EH (cell line): ENCODE measurements at places on chromosomes 1 and 21.

DNA sequence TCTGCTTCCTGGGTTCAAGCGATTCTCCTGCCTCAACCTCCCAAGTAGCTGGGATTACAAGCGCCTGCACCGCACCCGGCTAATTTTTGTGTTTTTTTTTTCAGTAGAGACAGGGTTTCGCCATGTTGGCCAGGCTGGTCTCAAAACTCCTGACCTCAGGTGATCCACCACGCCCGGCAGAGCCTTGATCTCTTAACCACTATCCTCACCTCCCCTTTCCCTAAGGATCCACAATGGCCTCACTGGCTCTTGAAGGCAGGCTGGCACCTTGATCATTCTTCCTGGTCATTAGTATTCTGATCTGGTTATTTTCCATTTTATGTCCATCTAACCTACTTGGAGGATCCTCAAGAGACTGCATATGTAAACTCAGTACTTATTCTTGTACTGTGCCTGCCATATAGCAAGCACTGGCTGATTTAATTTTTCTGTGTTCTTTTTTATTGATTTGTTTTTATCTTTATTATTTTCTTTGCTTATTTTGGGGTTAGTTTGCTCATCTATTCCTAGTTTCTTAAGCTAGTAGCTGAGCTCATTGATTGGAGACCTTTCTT lies 6.3 kb downstream of the RCC1 start:
- DNase-seq, result peak; percentile 35

DNA sequence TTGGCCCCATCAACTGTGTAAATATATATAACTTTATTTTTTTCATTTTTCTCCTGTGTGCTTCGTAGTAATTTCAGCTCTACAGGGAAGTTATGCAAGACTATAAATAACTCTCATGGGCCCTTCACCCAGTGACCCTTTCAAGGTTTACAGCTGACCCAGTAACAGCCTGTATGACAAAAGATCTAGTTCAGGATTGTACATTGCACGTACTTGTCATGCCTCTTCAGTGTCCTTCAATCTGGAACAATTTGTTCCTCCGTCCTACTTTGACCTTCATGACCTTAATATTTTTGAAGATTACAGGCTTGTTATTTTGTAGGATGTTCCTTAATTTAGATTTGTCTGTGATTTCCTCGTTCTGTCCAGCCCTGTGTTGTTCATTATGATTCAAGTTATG lies 40.5 kb downstream of the BRINP2 start:
- DNase-seq, result no peak

DNA sequence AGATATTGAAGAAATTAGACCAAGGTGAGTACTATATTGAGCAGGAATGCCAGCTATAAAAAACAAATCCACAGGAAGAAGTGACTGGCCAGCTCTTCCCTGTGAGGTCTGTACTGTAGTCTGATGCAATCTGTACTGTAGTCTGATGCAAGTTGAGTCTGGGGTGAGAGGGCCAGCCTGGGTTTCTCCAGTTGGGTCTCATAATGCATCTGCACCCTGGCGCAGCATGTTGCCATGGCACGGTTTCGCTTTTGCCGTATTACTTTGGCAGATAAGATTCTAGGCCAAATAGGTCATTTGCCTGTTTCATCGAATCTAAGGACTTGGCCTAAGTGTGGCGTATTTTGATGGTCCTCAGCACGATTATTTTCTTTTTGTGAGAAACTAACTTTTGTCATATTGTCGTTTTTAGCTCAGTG lies 24.4 kb upstream of the PGD start:
- peak; percentile 15 for DNase-seq

GRCh38 chr21:42319851-42320572 lies 4.8 kb upstream of the TFF3 start:
- no peak for DNase-seq

- no peak for DNase-seq
These were observed 14.3 kb downstream of the CEPT1 start for GRCh38 chr1:111154021-111154999.

DNA sequence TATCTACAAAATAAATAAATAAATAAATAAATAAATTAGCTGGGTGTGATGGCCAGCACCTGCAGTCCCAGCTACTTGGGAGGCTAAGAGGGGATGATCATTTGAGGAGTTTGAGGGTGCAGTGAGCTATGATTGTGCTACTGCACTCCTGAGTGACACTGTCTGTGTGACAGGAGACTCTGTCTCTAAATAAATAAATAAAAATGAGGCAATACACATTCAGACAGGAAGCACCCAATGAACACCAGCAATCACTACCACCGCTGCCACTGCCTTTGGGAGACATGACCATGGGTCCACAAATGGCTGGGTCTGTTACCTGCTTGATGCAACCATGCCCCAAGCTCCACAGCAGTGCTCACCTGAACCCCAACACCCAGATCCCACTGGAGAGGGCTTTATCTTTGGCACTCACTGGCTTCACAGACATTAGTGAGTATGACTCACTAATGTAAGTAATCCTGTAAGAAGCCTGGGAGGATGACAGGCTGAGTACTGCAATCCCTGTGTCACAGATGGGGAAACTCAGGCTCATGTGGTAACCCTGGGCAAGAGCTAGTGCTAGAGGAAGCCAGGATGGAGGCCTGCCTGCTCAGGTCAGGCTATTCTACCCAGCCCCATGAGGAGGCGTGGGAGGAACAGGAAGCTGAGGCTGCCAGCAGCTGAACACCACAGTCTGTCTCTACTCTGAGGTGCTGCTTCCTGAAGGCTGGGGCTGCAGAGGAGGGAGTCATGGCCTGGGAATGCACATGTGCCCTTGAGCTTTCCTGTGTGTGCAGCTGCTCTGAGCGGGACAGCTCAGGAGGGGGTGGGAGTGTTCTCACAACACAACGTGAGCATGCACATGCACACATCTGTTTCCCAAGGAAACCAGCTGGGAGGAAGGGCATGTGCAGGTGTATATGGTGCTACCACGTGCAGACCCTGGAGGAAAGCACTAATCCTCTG lies 43.0 kb downstream of the SLC9A1 start:
- DNase-seq, result peak; percentile 100

DNA sequence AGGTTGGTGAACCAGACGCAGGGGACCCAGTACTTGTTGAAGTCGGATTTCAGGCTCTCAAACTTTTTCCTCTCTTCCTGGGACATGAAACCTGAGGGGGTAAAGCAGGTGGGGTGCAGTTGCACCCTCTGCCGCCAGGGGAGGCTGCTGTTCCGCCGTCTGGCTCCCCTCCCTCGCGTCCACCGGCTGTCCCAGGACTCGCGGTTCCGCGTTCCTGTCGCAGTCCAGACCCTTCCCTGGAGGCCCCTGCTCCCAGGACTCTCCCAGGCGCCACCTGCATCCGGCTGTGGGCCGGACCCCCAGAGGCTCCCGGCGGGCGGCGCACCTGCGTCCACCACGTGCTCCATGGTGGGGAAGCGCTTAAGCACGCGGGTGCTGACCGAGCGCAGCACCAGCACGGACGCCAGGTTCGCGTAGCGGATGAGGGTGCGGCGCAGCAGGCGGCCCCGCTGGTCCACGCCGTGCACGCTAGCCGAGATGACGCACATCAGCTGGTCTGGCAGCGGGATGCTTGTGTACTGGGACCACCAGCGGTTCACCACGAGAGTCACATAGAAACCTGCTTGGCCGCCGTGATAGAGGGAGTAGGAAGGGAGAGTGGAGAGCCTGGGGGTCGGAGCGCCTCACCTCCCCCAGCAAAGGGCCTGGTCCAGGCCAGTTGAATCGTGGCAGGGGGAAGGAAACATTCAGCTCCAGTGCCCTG lies 1.7 kb downstream of the BEST4 start:
- peak; percentile 58 for DNase-seq

GRCh38 chr1:114833421-114833820 lies 21.2 kb upstream of the SYCP1 start:
- peak; percentile 16 for DNase-seq

GRCh38 chr1:165075725-165076370 lies 280.7 kb downstream of the LMX1A start:
- DNase-seq, result peak; percentile 35

GRCh38 chr1:11581445-11581991 lies 72.7 kb downstream of the FBXO2 start:
- no peak for DNase-seq

GRCh38 chr1:152622803-152623202 lies at the start of gene LCE3A:
LCE3A (minus strand) TSS chr1:152623103; CDS start chr1:152623103, 0 bp downstream.
- DNase-seq, result no peak

GRCh38 chr1:90725657-90726424 lies 8.7 kb upstream of the BARHL2 start:
- DNase-seq, result peak; percentile 9

GRCh38 chr1:8763888-8764287 lies 53.6 kb downstream of the RERE start:
- DNase-seq, result no peak

- DNase-seq, result peak; percentile 20
These were observed 162.9 kb downstream of the PLPP3 start for GRCh38 chr1:56416495-56416894.

DNA sequence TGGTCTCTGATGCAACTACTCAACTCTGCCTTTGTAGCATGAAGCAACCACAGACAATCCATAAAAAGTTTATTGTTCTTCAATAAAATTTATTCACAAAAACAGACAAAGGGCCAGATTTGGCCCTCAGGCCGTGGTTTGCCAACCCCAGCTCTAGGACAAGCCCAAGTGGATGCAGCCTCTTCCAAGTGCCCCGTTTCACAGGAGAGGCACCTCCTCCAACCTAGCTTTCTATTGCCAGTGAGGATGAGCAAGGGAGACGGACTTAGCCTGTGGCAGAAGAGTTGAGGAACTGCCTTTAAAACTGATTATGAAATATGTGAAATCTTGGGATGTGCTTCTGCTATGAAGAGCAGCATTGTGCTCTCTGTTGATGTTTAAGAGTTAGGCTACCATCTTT lies 105.4 kb downstream of the PSMG1 start:
- peak; percentile 44 for DNase-seq

DNA sequence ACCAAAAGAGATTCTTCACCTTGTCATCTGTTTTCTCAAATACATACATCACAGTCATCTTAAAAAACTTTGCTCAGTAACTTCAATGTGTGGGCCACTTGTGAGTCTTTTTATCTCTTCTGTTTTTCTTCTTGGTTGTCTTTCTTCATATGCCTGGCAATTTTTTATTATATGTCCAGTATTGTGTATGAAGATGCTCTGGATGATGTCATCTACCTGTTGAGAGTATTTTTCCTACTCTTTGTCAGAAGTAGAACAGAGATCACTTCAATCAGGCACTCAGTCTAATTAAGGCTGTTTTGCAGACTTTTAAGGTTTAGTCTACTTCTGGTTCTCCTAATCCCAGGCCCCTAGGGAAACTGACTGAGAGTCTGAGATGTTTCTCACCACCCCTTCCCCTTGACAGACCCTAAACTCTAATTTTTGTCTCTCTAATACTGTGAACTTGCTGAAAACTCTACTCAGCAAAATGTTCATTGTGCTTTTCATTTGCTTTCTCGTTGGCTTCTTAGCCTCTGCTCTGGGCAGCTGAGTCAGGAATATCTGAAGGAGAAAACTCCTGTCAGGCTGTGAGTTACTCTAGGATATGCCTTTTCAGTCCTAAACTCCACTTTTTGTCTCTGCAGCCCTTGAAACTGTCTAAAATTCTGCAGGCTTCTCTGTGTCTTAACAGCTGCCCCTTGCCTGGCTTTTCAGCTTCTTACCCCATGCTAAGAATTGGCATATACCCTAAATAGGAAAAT lies 33.0 kb upstream of the DNAJC6 start:
- DNase-seq, result no peak

DNA sequence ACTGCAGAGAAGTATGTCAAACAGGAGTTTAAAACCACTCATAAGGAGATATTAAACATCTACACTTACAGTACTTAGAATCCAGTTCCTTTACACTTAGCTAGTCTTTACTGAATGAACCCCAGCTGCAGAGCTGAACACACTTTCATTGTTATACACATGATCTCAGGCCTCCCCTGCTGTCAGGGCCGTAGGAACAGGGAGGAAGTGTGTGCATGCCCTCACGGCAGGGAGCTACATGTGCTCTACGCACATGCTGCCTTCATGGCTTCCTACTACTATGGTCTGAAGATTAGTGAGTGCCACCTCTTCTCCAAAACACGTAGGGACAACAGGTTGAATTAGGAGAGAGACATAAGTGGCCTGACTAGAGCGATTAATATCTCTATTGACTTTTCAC lies 191.5 kb downstream of the SIPA1L2 start:
- no peak for DNase-seq

DNA sequence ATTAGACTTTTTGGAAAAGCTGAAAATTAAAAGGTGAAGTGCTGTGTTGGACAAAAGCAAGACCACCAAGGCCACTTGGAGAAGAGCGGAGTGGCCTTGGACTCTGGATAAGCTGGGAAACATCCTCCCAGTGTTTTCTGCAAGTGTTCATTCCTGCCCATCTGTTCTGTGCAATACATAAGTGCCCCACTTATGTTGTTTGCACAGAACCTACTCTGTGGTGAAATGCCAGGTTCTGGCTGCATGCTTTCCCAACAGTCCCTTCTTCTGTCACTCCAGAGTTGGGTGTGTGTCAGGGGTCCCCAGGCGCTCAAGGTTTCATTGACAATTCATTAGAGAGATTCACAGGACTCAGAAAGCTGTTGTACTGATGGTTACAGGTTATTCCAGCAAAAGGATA lies 30.3 kb downstream of the NHLH2 start:
- no peak for DNase-seq

DNA sequence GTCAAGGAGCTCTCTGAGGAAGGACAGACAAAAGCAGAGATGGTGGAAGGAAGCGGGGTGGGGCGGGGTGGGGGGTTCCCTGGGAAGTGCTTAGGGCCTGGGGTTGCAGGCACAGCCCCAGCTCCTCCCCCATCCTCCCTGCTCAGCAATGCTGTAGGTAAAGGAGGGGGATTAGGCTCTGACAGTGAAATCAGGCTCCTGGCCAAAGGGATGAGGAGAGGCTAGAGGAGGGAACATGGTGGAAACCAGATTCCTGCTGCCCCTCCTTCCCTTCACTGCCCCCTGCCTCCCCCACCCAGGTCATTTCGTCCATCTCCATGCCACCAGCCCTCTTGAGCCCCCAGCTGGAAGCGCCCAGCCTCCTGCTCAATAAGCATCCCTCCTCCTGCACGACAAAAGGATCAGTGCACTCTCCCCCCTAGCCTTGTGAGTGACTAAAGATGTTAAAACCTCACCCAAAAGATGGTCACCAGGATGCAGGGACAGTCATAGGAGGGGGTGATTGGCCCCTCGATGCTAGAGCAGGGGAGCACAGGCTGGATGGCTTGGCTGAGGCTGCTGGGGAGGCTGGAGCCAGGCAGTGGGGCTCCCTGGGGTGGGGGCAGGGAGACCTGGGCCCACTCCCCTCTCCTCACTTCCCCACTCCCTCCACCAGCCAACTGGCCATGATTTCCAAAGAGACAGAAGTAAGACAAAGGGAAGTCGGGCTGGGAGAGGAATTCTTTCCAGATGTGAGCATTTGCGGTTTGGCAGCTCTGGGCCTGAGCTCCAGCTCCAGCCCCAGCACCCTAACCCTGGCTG lies 2.2 kb upstream of the CRABP2 start:
- DNase-seq, result peak; percentile 72

GRCh38 chr1:154884869-154885701 lies 15.0 kb upstream of the KCNN3 start:
- no peak for DNase-seq

DNA sequence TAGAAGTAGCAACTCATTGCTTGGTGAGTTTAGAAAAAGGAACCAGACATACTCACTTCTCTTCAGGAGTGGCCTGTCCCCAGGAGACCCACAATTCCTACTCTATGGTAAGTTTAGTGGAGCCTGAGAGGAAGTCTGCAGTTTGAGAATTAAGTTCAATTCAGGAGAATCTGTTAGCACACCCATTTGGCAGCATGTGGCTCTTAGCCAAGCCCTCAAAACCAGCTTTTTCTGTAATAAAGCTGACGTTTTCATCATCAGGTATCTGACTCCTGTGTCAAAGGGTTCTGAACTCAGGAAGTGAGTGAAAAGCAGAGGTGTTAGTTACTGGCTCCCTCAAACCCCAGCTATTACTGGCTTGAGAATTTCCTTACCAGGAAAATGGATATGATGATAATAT lies 20.4 kb upstream of the RGS16 start:
- no peak for DNase-seq
